ENCODE measurements at places on chromosomes 13 and 19.

- peak; percentile 92 for DNase-seq
These were observed 63.6 kb downstream of the ZNF429 start for GRCh38 chr19:21568816-21569493.

DNA sequence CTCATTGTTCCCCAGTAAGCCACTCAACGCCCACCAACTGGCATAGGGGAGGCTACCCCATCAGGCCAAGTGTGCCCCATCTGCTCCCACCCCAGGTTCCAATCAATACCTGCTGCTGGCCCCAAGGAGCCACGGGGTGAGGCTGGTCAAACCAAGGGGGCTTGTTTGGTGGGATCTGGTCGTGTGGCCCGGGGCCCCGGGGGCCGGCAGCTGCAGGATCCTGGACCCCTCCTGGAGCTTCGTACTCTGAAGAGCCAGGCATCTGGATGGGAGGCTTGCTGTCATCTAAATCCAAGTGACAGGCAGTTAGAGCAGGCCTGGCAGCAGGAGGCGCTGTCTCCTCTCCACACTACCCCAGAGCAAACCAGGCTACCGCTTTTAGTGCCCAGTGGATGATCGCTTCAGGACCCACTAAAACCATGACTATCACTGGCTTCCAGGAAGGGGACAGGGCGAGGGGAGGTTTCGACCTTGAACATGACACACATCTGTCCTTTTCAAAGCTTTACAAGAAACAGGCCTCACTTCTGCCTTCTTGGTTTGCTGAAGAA is 14.2 kb downstream of the CHERP start:
- no peak for DNase-seq

- no peak for DNase-seq
These were observed 2.2 kb upstream of the SLC7A1 start for GRCh38 chr13:29597706-29598105.

DNA sequence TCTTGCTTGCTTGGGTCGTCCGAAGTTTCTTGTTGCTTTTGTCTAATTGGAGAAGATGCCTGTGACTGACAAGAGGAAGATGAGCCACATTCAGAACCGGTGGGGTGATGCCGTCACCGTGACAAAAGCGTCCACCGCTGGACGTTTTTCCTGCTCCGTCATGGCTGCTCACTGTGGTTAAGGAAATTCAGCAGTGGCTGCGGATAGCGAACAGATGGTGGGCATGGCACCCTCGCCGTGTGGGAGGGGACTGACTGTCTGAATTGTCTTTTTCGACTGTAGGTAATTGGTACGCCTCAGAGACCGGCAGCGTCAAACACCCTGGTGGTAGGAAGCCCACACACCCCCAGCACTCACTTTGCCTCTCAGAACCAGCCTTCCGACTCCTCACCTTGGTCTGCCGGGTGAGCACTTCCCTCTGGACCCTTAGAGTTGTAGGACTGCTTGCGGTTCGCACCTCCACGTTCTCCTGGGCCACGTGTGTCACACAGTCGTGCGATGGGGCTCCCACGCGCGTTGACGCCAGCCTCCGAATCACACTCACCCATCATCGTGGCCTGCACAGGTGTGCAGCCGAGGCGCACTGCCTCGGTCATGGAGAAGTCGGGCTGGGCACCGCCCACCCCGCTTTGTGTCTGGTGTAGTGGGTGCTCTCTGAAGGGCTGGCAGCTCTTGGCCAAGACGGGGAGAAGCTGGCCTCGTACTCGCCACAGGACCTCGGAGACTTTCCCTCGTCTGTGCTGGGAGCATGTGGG is 26.5 kb downstream of the ATP4B start:
- DNase-seq, result no peak

DNA sequence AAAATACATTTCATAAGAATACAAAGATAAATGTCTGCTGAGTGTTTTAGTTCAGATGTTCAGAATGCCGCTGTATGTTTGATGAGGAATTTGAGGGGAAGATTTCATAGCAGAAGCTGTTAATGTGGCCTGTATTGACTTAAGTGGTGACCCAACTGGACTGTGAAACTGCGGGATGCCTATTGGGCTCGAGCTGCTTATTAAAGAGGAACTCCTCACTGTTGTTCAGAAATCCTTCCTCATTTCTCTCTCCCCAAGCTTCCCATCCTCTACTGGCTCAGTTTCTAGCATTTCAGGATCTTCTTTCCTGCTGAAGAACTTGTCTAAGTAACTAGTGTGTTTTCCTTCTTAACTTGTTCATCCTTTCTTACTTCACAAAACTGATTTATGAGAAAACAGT is 20.4 kb downstream of the DGKH start:
- DNase-seq, result no peak

DNA sequence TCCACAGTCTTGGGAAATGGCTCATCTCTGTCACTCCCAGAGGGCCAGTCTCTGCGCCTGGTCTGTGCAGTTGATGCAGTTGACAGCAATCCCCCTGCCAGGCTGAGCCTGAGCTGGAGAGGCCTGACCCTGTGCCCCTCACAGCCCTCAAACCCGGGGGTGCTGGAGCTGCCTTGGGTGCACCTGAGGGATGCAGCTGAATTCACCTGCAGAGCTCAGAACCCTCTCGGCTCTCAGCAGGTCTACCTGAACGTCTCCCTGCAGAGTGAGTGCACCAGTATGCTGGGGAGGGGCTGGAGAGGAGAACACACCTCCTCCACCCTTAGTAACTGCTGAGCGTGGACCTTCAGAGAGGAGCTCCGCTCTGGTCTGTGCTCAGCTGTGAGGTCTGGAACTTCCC is 2.3 kb downstream of the SIGLEC9 start:
- no peak for DNase-seq

GRCh38 chr13:26811581-26811980 is 51.0 kb upstream of the GPR12 start:
- no peak for DNase-seq

- DNase-seq, result no peak
These were observed 15.4 kb upstream of the CSNK1G2 start for GRCh38 chr19:1925544-1925943.

DNA sequence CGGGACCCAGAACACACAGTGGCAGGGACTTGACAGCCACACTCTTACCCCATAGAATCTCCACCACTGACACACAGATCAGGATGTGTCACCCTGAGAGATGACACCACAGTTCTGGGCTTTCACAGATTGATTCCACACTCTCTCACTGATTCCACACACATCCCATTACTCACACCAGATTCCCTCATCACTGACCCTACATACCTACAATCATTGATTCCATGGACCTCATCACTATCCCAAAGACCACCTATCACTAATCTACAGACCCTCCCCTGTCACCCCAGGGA is 57.6 kb upstream of the ZNF527 start:
- no peak for DNase-seq

DNA sequence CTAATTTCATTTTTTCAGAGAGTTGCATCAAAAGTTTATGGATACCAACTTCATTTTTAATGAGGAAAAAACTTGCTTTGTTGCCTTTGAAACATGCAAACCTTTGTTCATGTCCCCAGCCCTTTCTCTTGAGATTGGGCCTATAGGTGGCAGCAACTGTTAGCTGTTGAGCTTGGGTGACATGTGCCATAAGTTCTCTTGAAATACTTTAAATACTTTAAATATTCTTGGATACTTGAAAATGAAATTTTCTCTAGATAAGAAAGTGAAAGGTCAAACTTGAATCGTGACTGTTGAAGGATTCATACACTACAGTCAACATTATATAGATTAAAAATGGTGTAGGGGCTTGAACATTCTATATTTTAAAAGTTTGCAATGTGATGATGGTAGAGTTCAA is 294.9 kb downstream of the NDFIP2 start:
- peak; percentile 88 for DNase-seq

- DNase-seq, result no peak
These were observed 16.8 kb downstream of the SLC25A15 start for GRCh38 chr13:40806241-40806640.

DNA sequence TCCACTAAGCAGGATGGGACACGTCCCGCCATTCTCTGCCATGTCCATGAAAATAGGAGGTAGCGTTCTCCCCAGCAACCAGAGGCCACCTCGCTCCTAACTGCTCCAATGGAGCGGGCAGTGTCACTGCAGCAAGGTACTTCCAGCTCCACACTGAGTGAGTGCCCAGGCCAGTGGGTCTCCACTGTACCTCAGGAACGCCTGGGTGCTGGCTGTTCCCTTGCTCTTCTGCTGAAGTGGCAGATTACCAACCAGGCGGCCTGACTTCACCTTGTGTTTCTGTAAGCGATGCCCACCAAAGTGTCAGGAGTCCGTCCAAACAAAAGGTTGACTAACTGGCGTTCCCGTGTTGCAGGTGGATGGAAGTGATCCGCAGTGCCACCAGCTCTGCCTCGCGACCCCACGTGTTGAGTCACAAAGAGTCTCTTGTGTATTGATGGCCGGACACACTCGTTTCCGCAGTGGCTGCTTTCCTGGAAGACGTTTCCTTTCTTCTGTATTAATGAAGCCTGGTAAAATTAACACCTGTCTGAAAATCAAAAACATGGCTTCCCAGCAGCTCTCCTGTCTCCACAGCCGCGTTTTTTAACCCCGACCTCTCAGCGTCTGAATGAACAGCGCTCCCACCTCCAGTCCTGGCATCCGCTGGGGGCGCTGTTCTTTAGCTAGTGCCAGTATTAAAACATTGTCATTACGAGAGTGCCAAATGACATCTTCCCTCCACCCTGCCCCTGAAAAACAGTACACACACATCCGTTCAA is 128.8 kb downstream of the STK24 start:
- no peak for DNase-seq
